ENCODE measurements at places on chromosomes 4 and X.

DNA sequence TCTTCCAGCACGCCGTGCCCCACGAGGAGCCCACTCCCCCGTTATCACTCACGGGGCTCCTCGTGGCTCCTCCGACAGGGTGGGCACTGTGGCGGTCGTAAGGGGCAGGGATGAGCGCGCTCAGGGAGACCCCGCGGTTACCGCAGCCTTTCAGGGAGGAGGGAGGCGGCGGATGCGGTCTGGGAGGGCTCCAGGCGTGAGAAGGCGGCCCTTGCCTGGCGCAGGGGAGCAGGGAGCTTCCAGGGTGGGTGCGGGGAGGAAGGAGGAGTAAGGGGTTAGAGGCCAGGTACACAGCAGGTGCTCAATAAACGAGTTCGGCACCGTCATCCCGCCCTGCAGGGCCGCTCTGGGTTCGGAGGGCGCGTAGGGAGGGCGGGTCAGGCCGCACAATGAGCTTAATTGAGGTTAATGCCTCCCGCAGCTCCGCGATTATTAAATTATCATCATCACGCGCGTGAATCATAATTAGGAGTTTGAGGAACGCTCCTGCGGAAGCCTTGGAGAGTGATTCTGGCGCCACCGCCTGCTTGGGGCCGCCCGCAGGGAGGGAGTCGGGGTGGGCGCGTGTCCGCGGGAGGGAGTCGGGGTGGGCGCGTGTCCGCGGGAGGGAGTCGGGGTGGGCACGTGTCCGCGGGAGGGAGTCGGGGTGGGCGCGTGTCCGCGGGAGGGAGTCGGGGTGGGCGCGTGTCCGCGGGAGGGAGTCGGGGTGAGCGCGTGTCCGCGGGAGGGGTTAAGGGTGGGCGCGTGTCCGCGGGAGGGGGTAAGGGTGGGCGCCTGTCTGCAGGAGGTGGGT lies 7.6 kb upstream of the NKX1-1 start:
- DNase-seq, result no peak

- DNase-seq, result no peak
These were observed 8.8 kb downstream of the HPGDS start for GRCh38 chr4:94333866-94334265.

GRCh38 chrX:136712650-136713310 lies 64.8 kb downstream of the CD40LG start:
- DNase-seq, result no peak

DNA sequence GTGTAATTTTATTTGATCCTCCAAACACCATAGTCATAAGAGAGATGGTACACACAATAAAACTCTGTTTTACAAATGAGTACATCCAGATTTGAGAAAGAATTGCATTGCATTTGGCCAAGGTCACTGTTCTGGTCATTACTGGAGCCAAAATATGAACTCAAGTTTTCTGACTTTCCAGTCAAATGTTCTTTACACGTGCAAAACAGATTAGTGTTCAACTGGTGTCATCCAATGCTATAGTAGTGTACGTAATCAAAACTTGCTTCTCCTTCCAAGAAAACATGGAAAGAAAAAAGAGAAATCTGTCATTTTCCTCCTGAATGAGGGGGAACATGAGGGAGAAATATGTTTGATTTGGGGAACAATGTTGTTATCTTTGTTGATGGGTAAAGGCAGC lies 291.9 kb downstream of the NAF1 start:
- no peak for DNase-seq

GRCh38 chrX:4706961-4707360 lies 993.5 kb upstream of the PRKX start:
- DNase-seq, result no peak

DNA sequence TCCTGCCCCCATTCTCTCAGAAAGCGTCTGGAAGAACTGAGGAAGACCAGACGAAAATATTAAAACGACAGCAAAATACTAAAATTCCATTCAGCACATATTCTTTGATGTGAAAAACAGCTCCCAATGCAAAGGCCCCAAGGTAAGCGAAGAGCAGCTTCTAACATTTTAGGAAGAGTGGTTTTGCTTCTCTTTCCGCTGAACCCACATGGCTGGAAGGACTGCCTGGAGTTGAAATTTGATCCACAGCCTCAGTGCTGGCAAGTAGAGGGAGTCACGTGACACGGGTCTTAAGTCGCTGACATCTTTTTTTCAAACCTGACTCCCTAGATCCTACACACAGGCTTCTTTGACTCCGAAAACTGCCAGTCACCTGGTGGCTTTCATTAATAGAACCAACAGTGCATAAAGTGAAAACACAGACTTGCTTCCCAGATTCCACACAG lies at the start of gene FAM13A:
Gene FAM13A, minus strand, starts transcription at position 233 of the 446 bp plus-strand sequence. Its CDS starts 221 bp downstream, at position 12.
- DNase-seq, result peak; percentile 95

DNA sequence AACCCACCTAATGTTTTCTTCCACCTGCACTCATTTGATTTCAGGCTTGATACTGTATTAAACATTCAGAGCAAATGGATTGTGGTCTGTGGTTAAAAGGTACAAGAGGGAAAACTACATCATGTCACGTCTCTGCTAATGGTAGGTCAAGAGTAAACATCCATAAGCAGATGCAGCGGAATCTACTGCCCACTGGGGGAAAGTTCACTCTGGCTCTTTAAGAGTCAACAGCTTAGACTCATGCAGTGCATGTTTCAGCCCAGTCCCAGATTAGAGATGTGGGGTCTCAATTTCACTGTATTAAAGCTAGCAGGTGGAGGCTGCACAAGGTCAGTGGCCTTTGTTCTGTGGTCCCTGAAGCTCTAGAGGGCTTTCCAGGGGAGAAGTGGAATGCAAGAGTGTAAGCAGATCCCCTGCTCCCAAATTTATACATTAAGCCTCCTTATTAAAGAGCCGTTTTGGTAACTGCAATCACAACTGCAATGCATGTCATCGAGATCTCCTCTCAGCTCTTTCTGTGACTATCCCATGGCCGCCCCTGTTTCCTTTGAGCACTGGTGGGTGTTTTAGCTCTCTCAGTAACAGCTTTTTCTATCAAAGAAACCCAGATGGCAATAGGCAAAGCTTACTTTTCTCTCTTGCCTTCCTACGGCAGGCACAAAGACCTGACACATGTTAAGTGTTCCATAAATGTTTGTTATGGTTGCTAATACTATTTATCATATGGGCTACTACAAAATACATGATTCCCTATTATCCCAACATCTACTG lies 53.4 kb downstream of the LDB2 start:
- peak; percentile 21 for DNase-seq

DNA sequence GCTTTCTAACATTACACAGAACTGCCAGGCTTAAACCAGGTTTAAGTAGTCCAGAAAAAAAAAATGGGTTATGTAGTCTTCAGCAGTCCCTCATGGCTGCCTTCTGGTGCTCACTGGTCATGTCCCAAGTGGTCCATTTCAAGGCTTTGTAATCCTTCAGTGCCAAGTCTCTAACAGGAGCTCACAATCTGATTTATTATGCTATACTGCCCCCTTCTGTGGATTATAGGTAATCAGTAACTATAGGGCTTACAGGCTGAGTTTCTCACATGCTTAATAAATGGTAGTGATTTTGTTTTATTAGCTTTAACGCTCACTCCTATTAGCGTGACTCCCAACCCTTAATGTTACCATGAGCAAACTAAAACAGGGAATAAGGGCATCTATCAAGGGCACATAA lies 92.5 kb upstream of the EDA2R start:
- peak; percentile 39 for DNase-seq

GRCh38 chrX:124455966-124456365 lies 109.6 kb downstream of the SH2D1A start:
- DNase-seq, result no peak

GRCh38 chr4:109022961-109023360 lies 260.1 kb upstream of the ETNPPL start:
- DNase-seq, result peak; percentile 37

- DNase-seq, result peak; percentile 53
These were observed 310.4 kb downstream of the ZNF674 start for GRCh38 chrX:46234775-46235174.

DNA sequence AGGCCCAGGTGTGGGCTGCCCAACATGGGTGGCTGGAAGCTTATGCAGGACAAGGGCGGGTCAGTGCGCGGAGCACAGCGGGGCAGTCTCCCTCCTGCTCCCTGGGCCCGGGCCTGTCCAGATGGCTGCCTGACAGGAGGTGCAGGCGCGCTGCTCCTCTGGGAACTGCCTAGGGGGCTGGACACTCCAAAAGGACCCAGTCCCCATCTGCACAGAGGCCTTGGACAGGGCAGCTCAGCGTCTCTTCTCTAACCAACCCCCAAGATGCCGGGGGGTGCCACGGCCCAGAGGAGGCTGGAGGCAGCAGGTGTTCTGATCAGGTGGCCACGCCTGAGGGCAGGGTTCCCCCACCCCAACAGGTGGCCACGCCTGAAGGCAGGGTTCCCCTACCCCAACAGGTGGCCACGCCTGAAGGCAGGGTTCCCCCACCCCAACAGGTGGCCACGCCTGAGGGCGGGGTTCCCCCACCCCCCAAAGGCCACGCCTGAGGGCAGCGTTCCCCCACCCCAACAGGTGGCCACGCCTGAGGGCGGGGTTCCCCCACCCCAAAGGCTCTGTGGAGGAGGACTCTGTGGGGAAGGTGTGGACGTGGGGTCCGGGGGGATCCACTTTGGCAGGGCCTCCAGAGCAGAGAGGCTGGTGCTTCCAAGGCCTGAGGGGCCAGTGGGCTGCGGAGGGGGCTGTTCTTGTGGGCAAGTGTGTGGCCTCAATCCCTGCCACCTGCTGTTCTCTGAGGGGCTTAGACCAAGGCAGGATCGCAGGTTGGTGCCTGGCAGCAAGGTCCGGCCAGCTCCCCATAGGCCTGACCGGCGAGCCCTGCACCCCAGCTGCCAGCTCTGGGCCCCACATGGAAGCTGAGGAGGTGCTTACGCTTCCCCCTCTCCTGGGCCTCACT lies 36.1 kb downstream of the CPLX1 start:
- no peak for DNase-seq

- no peak for DNase-seq
These were observed 46.7 kb downstream of the CXorf49B start for GRCh38 chrX:71809886-71810285.

DNA sequence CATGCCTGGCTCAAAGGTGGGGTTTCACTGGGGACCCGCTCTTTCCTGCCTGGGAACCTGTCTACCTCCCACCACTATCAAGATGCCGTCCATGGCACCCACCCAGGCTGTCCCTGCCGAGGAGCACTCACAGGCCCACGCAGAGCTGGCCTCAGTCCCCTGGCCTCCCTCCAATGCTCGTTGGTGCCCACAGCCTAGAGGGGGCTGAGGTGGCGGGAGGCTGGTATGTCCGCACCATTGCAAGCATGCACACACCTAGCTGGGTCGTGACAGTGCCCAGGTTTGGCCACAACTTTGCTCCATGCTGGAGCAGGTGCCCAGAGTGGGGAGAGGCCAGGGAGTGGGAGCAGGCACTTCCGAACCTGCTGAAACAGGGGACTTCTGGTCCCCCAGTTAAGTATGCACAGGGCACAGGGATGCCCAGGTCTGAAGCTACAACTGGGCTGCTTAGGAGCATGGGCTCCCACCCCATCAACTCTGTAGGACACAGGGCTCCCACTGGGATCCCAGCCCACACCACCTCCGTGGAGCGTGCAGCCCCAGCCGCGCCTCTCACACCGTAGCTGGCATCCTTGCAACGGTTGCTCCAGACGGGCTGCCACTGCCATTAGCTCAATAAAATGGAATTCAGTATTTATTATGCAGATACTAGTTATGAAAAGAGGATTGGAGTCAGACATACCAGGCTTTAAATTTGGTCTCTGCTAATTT lies 1376.1 kb upstream of the TENM3 start:
- no peak for DNase-seq

GRCh38 chr4:123449362-123449761 lies 52.8 kb downstream of the SPRY1 start:
- DNase-seq, result no peak

DNA sequence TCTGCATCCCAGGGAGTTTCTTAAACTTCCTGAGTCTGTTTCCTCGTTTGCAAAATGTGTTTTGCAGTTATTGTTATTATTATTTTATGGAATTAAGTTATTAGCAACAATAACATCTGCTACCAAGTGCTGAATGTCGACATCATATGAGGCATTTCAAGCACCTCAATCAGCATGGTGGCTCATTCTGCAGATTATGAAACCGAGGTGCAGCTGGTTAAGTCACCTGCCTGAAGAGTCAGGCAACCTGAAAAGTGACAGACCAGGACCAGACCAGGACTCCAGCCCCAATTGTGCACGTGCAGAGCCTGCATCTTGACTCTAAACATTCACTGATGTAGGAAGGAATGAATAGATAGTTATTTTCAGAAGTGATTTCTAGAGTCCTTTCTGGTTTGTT lies 99.8 kb downstream of the AFAP1 start:
- no peak for DNase-seq

DNA sequence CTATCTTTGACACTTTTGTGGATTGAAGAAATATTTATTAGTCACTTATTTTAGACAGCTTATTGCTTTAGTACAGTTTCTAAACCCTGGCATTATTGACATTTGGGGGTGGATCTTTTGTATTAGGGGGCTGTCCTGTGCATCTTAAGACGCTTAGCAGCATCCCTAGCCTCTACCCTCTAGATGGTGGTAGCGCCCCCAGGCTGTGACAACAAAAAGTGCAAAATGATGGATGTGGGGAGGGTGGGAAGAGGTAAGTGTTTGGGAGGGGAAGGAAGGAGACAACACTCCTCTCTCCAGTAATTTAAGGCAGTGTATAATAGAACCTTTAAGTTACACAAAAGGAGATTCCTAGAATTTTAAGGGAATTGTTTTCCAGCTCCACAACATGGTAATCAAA lies 1210.6 kb downstream of the C4orf33 start:
- no peak for DNase-seq

- no peak for DNase-seq
These were observed 434.2 kb upstream of the AMOT start for GRCh38 chrX:113274791-113275190.

GRCh38 chrX:10089378-10089795 lies 67.4 kb upstream of the CLCN4 start:
- DNase-seq, result no peak

- DNase-seq, result no peak
These were observed 24.4 kb upstream of the JAKMIP1 start for GRCh38 chr4:6224735-6225134.
